ENCODE measurements at places on chromosomes 13 and 19. TPM values are rescaled to one million over a fixed set of nuclear protein-coding genes. Genes with fewer than 3 reads are reported as not detected.

Gene RAVER1
- 16.1 TPM for total RNA-seq

Gene ZNF728
- total RNA-seq = 0.12 TPM

Gene BCAM
- 14.1 TPM for total RNA-seq

Gene SCEL
- not detected for total RNA-seq

Gene ERCC1
- 128 TPM for total RNA-seq

Gene ZNF880
- total RNA-seq = 28.4 TPM

Gene POGLUT2
- total RNA-seq = 20.1 TPM

Gene CD79A
- total RNA-seq = not detected

Data from uterine smooth muscle cell (primary cell).